Stimulated activated CD4-positive, alpha-beta T cell treated with anti-CD3 and anti-CD28 coated beads, Interleukin-1b, Interleukin-23, amount 100 ng/mL, for 24 hours (primary cell): ENCODE measurements at places on chromosomes 3 and 15.

- no peak for DNase-seq
Observed at GRCh38 chr15:70231484-70231883, 133.8 kb upstream of the TLE3 start.

DNA sequence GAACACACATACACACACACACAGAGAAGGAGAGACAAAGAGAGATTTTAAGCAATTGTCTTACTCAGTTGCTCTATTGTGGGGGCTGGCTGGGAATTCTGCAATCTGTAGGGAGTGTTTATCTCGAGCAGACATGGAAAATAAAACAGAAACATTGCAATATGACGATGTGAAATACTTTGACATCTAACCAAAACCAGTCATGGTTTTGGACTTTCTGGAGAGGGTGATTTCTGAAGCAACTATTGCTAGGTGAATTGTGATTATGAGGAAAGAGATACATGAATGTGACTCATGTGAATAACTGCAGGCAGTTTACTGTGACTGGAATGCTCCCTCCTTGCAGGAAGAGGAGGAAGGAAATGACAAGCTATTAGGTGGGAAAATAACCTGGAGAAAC is 12.3 kb upstream of the PHLDB2 start:
- no peak for DNase-seq

GRCh38 chr15:49121901-49122300 is 33.5 kb downstream of the COPS2 start:
- no peak for DNase-seq

DNA sequence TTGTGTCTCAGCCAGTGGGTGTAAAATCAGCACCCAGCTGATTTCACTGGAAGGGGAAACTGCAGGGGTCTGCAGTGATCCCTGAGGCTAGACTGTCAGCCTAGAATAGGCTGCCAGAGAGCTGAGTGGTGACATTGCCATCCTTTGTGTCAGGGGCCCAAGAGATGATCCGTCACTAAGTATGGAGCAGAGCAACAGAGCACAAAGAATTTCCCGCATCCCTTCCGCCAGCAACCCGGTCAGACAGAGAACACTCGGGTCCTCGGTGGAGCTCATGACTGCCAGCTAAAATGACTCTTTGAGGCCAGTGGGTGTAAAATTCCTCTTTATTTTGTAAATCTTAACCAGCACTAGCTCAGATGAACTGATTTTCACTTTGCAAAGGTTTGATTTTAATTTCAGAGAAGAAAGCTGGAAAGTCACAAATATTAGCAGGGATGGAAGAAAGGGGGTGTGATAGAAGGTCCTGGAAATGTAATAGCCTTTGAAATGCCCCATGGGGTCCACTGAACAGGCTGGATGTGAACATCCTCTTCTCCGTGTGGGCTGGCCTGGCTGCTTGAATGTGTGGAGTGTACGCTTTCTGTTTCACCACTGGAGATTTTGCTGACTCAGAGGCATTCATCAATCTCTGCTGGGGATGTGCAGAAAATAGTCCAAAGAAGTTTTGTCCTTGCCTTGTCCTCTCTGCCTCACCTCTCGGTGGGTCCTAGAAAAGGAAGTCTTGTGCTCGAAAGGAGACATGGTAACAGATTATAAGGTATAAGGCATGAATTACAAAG is 138.8 kb downstream of the SV2B start:
- DNase-seq, result no peak

DNA sequence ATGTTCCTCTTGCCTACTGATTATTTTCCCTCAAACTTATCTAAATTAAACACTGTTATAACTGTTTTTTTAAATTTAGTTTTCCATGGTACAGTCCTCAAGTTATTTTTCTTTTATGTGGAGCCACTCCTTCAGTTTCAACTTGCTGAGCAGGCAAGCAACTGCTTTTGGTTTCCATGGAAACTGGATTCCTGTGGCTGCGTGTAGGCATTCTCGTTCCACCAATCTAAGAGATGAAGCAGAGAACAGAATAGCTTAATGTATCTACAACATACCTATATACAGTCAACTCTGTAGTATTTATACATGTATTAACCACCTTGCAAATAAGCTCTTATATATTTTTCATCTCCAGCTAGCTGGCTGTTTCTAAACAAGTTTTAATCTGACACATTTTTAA is 25.8 kb upstream of the ANXA2 start:
- no peak for DNase-seq

DNA sequence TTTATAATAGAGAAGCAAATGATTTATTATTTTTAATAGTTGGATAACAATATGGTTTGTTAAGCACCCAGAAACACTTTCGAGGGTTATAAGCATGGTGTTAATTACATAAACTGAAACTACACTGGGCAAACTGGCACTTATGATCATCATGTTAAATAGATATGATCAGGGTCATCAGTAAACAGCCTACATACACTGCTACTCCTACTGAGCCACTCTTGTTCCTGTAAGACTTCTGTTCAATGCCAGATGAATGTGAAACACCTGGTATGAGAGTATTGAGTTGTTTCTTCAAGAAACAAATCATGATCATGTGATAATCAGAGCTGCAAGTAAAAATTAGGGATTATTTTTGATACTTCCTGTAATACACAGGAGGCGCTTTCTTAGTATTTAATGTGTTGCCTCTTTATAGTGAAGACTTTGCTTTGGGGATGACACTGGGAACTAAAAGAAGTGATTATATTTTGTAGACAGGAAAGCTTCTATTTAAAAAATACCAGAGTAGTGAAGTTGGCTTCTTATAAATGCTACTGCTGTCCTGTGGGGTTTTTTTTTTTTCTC is 32.3 kb upstream of the UTS2B start:
- DNase-seq, result no peak

DNA sequence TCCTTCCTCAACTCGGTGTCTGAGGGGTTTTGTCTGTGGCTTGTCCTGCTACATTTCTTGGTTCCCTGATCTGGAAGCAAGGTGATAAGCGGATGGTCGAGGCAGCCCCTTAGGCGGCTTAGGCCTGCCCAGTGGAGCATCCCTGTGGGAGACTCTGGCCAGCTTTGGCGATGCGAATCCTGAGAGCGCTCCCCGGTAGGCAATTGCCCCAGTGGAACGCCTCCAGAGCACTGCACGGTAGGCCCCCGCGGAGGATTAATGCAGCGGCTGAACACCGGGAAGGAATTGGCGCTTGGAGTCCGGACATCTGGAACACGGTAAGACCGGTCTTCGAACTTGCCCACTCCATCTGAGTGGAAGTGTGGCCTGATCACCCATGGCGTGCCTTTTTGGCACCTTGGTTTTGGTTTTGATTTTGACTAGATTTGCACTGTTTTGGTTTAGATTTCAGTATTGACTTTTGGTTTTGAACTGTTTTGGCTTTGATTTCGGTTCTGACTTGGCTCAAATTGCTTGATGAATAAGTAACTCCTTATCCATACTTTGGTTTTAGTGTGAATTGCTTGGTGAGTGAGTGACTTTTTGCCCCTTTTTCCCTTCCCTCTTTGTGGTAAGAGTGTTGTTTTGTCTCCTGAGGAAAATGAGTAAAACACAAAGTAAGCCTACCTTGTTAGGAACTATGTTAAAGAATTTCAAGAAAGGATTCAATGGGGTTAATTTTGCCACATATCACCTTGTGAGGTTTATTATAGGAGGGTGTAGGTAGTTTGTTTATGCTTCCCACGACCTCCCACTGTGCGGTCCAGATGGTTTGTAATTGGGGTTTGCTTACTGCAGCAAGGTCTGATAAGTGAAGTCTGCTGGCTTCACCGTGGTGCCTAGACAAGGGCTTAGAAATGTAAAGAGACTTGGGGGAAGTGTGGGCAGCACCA is 27.1 kb upstream of the GPR156 start:
- DNase-seq, result no peak

- DNase-seq, result no peak
Observed at GRCh38 chr3:27880969-27881892, 159.1 kb upstream of the EOMES start.

- peak; percentile 10 for DNase-seq
Observed at GRCh38 chr3:97821287-97821773, 481 bp upstream of the CRYBG3 start.

DNA sequence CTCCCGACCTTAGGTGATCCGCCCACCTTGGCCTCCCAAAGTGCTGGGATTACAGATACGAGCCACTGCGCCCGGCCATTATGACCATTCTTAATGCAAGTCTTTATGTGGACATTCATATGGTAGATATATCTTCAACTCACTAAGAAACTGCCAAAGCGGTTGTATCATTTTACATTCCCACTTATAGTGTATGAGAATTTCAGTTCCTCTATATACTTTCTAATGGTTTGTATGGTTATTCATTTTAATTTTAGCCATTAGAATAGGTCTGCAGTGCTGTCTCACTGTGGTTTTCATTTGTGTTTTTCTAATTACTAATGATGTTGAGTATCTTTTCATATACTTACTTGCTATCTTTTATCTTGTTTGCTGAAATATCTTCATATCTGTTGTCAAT is 32.5 kb downstream of the TCF12 start:
- DNase-seq, result no peak
